ENCODE measurements at places on chromosomes 6 and 20.

GRCh38 chr6:26351544-26351953 is 13.4 kb upstream of the BTN3A2 start:
- no peak for DNase-seq

- DNase-seq, result peak; percentile 60
These were observed 35.7 kb upstream of the MLN start for GRCh38 chr6:33839399-33840047.

DNA sequence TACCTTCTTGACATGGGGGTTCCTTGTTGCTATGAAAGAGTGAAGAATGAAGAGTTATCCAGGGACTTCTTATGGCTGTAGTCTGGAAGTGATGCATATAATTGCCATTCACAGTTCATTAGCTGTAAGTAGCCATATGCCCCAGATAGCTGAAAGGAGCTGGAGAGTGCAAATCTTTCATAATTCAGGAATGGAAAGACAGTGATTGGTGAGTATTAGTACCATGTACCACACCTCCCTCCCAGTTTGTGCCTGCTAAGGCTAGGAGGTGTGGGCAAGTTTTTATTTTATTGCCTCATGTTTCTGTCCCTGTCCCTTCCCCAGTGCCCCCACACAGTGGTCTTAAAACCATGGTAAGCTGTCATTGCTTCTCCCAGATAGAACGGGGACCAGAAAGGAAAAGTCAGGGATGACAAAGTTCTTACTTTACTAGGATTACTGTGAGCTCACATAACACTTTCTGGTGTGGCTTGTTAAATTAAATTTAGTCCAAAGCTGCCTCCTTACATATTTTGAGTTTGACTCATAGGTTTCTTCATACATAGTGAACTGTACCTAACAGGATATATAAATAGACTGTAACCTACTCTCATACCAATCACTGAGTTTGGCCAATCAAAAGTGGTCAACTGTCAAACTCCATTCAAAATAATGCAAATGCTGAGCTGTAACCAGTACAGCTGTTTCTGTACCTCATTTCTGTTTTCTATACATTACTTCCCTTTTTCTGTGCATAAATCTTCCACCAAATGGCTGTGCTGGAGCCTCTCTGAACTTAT is 119.4 kb downstream of the RFPL4B start:
- DNase-seq, result no peak

GRCh38 chr6:30219244-30219643 is 6.0 kb upstream of the TRIM26 start:
- DNase-seq, result peak; percentile 73

DNA sequence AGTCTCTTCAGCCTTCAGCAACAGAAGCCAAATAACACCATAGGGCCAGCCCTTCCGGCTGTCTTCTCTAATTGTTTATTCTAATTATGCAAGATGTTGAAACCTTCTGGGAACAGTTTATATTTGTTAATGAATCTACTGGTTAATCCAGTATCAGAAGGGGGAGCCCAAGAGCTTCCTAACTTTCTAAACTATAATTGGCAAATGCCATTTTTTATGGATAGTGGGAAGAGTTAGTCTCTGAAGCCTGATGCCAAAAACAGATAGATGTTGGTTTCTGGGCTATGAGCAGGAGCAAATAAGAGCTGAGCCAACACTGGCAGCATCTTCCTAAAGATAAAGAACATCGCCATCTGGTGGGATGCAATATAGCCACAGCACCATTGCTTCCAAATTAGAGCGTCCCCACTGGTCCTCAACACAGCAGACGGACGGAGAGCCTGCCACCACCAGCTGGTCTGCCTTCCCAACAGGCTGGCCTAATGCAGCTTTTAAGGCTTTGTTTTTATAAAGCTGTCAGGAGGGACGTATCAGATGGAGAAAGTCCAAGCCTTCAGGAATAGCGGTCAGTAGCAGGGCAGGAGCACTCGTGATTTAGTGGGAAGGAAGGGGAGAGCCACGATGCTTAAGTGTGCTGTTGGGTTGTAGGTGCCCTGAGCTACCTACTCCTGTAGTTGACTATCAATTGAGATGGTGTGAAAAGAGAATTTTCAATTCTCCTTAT is 118.8 kb downstream of the RALGAPA2 start:
- DNase-seq, result peak; percentile 79

GRCh38 chr6:68087399-68088133 is 547.5 kb upstream of the ADGRB3 start:
- DNase-seq, result no peak

- no peak for DNase-seq
These were observed 239.1 kb downstream of the COL12A1 start for GRCh38 chr6:74966712-74967111.

Measured in D341Med (cell line).